CD4-positive, alpha-beta memory T cell (primary cell): ENCODE measurements at places on chromosomes 4 and X. TPM values are rescaled to one million over a fixed set of nuclear protein-coding genes. Genes with fewer than 3 reads are reported as not detected.

GRCh38 chr4:38306482-38307071 is 346.4 kb downstream of the PTTG2 start:
- peak; percentile 27 for DNase-seq

DNA sequence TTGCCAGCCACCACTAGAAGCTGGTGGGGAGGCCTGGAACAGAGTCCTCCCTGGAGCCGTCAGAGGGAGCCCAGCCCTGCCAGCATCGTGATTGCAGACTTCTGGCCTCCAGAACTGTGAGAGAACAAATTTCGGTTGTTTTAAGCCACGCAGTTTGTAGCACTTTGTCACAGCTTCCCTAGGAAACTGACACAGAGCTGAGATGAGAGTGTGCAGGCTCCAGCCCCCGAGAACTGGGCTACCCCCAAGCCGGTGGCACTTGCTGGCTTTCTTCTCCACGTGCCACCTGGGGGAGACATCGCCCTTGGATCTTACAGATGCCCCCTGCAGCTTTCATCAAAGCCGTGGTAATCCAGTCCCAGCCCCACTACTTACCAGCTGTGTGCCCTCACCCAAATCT is 83.7 kb downstream of the PPP2R2C start:
- no peak for DNase-seq

- no peak for DNase-seq
Observed at GRCh38 chrX:134241960-134242619, 5.1 kb downstream of the CCDC160 start.

DNA sequence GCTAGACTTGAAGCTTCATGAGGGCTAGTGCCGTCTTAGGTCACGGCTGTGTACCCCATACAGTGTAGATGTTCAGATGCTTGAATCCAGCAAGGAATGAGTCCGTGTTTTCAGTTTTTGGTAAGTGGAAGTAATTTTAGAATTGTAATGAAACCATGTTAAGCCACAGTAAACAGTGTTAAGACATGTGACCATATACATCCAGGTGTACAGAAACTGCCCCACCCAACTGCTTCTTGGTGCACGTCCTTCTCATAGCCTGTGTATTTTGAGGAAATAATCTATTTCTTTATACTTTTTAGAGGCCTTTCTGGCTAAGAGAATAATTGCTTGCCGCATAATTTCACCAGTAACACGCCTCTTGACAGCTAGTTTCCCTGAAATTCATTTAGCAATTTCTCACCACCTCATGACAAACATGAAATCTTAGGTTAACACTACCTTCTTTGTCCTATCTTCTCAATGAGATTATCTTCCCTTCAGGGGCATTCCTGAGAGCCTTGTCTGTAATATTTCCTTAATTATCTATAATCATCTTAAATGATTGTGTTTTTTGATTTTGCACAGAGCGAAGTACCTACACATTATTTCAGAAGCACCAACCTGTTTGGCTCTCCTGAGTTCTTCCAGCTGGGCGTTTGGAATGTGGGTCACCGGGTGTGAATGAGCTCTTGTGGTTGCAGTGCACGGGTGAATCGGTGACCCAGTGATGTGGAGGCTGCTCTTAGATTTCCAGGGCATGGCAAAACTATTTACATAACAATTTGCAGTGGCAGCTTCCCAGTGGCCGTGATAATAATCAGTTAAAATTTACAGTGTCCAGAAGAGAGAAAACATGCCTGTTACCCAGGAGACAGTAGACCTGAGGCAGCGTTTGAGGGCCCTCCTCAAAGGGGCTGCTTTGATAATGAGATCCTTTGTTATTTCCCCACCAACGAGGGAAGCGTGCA is 50.2 kb upstream of the TADA2B start:
- no peak for DNase-seq

- no peak for DNase-seq
Observed at GRCh38 chr4:71604785-71605184, 179.1 kb downstream of the GC start.

GRCh38 chr4:186500721-186501304 is 54.6 kb downstream of the MTNR1A start:
- DNase-seq = no peak

DNA sequence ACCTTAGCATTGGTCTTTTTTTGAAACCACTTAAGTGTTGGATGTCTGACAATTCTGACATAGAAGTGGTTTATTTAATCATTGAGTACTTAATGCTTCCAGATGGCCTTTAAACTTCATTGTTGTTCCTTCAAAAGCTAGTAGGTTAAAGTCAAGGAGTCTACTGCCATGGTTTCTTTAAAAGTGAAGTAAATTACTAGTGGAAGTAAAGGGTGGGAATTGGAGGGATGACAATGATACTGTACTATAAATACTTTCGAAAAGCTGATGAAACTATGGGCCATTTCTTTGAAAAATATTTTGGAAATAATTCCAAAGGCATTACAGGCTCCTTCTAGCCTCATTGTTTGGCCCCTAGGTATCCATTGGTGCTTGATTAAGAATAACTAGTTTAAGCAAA is 51.9 kb downstream of the ATP10D start:
- DNase-seq = no peak

DNA sequence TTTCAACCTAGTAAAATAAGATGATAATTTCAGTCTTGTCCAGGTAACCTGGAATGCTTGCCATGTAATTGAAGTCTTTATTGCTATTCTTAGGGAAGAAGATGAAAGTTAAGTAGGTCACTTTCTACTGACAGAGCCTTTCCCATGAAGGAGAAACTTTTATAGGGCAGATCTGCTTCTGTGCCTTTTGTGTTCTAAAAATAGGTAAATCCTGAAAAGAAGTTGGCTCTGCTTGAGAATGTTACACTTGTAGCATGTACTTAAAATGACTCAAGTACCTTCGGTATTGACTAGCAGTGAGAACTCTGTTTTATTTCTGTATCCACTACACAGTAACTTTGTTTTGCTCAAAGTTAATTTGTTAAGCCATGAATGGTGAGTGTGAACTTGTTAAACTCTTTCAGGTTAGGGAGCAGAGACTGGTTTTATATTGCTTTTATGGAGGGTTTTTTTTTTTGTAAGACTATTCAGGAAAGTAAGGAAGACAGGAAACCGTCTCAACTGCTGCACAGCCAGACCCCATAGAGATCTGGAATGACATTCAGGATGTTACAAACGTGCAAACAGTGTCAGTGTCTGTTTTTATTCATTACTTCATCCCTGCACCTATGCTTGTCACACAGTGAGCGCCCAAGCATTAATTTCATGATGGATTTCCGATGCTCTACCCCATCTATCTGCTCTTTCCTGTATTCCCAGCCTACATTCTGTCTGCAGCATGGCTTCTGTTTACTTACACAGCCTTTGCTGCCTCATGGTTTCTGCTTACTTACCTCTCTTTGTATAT is 53.0 kb downstream of the SEPTIN11 start:
- no peak for DNase-seq

DNA sequence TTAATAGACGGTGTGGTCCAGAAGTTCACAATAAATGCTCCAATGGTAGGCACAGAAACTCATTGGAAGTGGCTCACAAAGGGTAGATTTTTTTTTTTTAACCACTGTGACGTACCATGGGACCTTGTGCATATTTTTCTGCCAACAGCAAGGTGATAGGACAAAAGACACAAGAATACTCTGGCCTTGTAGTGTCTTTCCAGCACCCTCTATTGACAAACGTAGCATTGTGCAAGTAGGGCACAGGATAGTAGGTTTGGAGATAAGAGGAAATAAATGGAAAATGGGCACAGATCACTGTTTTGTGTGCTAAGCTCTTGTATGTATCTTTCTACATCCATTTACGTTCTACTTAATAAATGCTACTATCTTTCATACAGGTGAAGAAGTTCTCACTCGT is 2054.9 kb downstream of the PCDH7 start:
- no peak for DNase-seq

DNA sequence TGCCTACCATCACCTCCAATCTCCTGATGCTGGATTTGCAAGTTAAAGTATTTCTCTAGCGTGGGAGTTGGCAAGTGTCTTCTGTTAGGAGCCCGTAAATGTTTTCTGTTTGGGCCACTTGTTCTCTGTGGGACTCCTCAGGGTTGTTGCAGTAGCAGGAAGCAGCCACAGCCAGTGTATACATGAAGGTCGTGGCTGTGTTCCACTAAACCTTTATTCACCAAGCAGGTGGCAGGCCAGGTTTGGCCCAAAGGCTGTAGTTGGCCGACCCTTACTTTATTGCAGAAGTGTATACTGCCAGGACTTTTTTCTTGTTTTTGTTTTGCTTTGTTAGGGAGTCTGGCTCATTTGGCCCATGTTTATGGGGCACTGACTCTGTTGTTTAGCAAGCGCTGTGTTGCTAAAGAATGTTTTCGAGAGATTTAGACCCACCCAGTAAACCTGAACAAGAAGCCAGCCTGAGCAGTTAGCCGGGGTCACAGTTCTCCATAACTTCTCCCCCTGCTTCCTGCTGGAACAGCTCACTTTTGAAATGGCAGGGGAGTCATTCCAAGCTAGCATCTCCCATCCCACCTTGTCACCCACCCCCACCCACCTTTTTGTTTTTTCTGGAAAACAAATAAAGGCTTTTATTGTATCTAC is 58.8 kb downstream of the SHROOM2 start:
- DNase-seq = no peak

DNA sequence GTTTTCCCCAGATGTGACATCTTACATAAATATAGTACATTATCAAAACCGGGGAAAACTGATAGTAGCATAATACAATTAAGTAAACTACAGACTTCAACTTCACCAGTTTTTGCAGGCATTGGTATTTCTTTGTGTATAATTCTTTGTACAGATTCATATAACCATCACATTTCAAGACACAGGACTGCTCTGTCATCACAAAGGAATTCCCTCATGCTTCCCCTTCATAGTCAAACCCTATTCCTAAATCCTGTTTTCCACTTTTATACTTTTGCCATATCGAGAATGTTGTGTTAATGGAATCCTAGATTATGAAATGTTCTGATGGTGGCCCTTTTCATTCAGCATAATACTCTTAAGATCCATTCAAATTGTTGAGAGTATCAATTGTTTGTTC is 36.0 kb downstream of the STIM2 start:
- no peak for DNase-seq

DNA sequence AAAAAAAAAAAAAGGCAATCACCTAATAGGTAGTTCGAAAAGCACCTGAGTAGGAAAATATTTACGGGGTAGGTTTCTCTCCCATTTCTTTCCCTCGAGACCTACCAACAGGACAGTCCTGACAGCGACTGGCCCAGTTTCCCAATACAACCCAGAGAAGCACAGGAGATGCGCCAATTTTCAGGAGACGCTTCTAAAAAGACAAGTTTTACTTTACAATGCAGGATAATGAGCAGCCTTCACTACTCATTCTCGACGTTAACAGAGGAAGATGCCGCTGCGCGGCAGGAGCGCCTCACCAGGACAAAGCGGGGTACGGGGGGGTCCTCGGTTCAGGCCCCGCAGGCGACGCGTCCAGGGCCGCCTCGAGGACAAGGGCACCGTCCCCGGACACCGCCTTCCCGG is 708 bp downstream of the BCLAF3 start:
- peak; percentile 53 for DNase-seq

DNA sequence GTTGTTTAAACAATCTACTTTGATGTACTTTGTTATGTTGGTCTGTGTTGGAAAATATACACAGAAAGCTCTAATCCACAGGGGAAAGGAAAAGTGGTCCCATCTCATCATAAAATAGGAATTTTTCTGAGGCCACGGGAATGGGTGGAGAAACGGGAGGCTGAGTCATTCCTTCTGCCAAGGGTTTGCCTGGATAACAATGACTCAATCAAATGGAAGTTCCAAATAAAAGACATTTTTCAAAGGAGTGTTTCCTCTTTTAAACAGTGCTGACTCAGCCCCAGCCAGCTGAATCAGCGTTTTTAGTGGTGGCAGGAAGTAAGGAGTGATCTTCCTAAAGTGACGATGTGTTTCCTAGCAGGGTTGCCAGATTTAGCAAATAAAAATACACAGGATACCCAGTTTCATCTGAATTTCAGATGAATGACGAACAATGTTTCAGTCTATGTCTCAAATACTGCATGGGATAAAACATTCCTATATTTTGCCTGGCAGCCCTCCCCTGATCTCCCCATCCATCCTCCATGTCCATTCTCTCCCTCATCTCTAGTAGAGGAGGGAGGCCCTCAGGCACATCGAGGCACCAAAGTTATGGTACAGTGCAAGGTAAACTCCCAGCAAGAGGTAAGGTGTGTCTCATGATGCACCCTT is 345.4 kb upstream of the GATB start:
- DNase-seq = peak; percentile 20

DNA sequence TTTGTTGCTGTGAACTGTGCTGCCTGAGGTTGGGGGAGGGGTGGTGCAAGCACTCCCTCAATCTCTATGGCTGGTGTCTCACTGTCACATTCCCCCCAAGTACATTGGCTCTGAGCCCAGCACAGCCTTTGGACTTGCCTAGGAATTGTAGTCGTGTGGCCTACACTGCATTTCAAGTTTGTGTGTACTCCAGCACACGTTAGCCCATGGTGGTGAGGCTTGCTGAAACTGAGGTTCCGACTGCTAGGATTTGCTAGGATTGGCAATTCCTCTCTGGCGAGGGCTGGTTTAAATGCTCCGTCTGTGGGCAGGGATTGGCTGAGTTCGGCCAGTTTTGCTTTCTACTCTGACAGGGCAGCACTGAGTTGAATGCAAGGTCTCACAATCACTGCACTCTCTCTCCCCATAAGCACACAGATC is 121.7 kb upstream of the CXXC4 start:
- DNase-seq = no peak

DNA sequence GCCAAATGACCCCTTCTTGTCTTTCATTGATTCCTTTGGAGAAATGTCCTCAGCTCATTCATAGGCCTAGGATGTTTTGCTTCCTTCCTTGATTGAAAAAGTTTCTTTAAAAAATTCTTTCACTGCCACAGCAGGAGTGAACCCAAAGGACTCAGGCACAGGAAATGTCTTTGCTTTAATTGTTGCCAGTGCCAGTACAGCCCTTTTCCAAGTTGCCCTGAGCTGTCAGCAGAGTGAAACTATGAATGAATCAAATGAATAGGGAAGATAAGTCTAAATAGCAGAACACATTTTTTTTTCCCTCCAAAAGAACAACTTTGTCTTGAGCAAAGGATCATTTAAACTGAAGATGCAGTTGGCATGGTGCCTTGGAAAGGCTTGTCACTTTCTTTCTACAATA is 63.8 kb upstream of the SLC4A4 start:
- no peak for DNase-seq

DNA sequence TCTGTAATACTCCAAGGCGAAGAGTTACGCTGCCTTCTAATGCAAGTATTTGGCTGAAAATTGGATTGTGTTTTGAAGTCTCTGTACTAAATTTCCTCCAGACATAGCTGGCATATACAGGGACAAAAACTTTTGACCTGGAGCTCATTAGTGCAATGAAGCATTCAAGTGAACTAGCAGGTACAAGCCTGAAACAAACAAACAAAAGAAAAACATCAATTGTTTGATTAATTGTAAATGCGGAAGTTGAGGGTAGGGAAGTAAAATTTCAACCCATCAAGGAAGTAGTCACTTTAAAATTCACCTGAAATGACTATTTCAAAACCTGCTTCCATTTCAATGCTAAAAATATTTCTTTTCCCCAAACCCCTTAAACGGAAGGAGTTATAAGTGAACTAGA is 516.3 kb upstream of the ATOH1 start:
- DNase-seq = no peak

The SPANXN3 gene
- not detected for total RNA-seq

The GAGE12F gene
- total RNA-seq = not detected

The FGFBP2 gene
- total RNA-seq = not detected

The ARHGAP6 gene
- total RNA-seq = not detected

The NAP1L2 gene
- total RNA-seq = 20.9 TPM

The KLHL15 gene
- total RNA-seq = 7.9 TPM

The PPM1K gene
- total RNA-seq = 84.3 TPM

The TMEM31 gene
- total RNA-seq = not detected

The TXK gene
- 48.7 TPM for total RNA-seq

The COPS4 gene
- 24.6 TPM for total RNA-seq

The HTR2C gene
- total RNA-seq = not detected
